MM.1S (cell line): ENCODE measurements at places on chromosomes 16 and 17.

DNA sequence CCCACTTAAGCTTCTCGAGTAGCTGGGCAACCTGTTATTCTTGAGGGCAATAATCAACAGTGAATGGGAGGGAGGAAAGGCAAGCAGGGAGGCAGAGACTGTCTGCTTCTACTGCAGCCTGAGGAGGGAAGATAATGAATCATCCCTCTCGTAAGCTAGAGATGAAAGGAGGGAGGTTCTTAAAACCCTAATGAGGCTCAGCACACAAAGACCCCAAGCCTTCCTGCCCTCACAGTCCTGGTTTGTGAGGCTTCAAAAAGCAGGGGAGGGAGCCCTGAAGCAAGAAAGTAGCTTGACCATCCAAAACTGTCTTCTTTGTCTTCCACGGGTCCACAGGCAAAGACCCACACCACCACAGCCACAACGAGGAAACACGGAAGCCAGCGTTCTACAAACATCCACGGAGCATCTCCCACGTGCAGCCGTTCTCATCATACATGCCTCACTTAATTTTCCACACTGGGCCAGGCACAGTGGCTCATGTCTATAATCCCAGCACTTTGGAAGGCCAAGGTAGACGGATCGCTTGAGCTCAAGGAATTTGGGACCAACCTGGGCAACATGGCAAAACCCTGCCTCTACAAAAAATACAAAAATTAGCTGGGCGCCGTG, 1.8 kb downstream of the PIK3R5 start:
- no peak for DNase-seq

DNA sequence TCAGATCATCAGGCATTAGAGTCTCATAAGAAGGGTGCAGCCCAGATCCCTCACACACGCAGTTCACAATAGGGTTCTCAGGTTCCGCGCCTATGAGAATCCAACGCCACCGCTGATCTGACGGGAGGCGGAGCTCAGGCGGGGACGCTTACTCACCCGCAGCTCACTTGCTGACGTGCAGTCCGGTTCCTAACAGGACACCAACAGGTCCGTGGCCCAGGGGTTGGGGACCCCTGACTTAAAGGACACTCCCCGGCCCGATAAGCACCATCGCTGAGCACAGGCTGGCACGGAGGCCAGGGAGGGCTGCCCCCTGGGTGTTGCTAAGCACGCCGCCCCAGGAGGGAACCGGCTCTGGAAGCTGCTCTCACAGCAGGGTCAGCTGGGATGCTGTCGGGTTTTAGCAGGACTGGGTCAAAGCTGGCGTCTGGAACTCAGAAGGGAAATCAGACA, 30.1 kb upstream of the BAHCC1 start:
- DNase-seq, result no peak

DNA sequence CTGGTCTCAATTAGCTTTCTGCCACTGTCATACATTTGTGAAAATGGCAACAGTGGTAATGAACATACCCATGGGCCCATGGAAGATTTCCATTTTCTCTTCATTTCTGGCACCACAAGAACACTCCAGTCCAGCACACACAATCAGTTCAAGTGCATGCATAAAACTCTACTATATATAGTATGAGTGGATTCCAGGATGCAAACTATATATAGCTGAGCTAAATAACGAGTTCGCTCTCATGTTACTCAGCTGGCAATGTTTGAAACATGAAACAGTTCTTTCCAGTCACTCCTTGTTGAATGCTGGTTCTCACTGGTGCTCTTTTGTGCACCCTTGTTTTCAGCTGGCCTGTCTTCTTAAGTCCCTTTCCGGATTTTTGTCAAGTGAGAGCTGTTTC, 75.2 kb upstream of the DHX40 start:
- no peak for DNase-seq

DNA sequence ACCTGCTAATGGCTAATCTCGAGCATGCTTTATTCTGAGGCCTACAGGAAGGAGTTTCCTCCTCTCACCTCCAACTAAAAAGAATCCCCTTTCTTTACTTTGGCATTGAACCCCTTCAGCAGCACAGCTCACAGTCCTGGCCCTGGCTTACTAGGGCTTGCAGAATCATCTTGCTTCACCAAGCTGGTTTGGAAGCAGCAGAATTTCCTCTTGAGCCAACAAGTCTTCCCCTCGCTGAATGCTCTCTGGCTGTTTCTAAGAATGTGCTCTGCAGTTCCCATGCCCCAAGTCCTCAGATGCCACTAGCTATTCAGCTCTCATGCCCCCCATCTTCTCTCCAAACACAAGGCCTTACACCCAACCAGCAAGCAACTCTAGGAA, 271.2 kb downstream of the NTN1 start:
- no peak for DNase-seq
